ENCODE measurements at places on chromosomes 3 and 15.

DNA sequence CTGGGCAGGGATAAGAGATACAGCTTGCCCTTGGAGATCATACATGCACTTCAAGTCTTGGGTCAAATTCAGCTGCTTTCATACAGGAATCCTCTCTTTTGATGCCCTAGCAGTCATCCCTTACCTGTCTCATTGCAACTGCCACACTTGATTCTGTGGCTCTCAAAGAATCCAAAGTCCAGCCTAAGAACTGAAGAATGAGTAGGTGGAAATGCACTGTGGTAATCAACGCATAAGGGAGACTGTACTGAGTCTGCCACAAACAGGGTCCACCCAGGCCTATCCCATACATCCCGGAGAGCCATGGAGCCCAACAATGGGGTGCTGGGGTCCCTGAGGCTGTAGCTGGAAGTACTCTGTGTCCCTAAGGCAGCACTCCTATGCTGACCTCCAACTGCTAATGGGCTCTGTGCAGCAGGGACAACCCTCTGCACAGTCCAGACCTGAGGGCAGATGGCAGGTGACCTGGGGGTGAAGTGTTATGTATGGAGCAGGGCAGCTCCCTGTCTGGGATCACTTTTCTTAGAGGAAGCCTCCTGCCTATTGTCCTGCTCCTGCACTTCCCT, 1.7 kb upstream of the VPS18 start:
- H3K4me3 ChIP-seq, result no peak overlapping the region
- H3K27ac ChIP-seq, result no peak overlapping the region
- H3K27me3 ChIP-seq, result peaks cover 20% of the 10 kb centered on the region
- H3K36me3 ChIP-seq, result no peaks in the 10 kb centered on the region
- peaks cover 7% of the 10 kb centered on the region for H3K4me1 ChIP-seq

GRCh38 chr15:39239562-39239961, 341.3 kb upstream of the THBS1 start:
- no peak for DNase-seq
- no peaks in the 10 kb centered on the region for H3K36me3 ChIP-seq
- H3K4me3 ChIP-seq, result no peak overlapping the region
- no peak overlapping the region for H3K27ac ChIP-seq
- H3K27me3 ChIP-seq, result no peaks in the 10 kb centered on the region

GRCh38 chr3:30894521-30895251, at the start of gene GADL1:
GADL1 (minus strand) TSS chr3:30894661; CDS start chr3:30894614, 47 bp downstream.
- no peaks in the 10 kb centered on the region for H3K36me3 ChIP-seq
- H3K4me1 ChIP-seq, result peaks cover 10% of the 10 kb centered on the region
- peak within 1 kb of the TSS; percentile 55 for H3K4me3 ChIP-seq
- H3K27ac ChIP-seq, result no peak within 1 kb of the TSS
- DNase-seq, result peak; percentile 77

DNA sequence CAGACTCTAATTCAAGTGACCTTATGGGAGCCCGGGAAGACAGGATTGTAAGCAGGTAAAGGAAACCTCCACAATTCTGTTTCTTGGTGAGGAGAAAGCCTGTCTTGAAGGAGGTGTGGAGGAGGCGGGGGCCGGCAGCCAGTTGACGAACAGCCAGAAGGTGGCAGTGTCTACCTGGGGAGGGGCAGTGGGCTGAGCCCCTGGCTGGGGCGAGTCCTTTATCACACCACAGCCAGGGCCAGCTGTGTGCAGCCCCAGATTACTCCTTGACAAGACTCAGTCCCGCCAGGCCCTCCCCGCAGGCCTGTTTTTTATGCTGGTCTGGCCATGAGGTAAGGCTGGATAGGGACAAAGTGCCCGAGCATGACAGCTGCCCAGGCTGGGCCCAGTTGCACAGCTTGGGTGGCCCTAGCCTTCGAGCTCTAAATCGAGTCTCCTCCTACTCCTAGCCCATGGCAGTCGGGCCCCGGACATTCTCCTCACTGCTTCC, 40.9 kb upstream of the IDH2 start:
- no peaks in the 10 kb centered on the region for H3K4me1 ChIP-seq
- H3K36me3 ChIP-seq, result no peaks in the 10 kb centered on the region
- H3K27ac ChIP-seq, result no peak overlapping the region
- peak; percentile 93 for DNase-seq
- H3K27me3 ChIP-seq, result no peaks in the 10 kb centered on the region

Data from neural progenitor cell (in vitro differentiated cells).